ENCODE measurements at places on chromosomes 12 and 14.

DNA sequence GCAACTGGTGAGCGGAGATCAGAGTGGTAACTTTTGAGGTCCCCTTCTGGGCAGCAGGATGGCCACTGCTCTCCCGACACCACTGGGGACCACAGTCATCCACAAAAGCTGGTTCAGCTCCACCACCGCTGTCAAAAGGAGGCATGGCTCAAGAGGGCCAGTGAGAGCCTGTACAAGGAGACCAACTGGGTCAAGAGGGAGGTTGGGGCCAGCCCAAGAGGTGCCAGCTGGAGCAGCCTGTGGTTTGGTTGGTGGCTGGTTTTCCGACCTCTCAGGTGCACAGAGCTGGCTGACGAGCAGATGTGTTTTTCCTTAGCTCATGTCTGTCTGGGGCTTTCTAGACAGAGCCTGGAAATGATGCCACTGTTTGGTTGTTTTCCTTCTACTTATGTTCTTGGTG lies 60.1 kb downstream of the ERH start:
- DNase-seq, result no peak

GRCh38 chr12:117165342-117165741 lies 24.9 kb downstream of the FBXO21 start:
- DNase-seq, result no peak

DNA sequence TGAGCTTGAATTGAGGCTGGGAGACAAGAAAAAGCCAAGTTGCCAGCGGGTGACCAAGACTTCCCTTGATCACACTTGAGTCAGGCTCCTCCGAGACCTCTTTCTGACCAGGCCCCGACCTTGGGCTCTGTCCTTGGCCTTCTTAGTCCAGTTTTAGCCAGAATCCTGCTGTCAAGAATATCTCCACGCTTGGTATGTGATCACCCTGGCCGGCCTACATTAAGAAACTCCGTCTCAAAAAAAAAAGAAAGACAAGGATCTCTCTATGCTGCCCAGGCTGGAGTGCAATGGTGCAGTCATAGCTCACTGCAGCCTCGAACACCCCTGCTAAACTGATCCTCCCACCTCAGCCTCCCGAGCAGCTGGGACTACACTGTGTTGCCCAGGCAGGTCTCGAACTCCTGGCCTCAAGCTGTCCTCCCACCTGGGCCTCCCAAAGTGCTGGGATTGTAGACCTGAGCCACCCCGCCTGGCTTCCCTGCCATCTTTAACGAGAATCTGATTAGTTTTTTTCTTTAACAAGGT lies 1.0 kb upstream of the ITPK1 start:
- DNase-seq, result no peak

- no peak for DNase-seq
Measured at GRCh38 chr12:88604646-88605045, 24.4 kb upstream of the KITLG start.

DNA sequence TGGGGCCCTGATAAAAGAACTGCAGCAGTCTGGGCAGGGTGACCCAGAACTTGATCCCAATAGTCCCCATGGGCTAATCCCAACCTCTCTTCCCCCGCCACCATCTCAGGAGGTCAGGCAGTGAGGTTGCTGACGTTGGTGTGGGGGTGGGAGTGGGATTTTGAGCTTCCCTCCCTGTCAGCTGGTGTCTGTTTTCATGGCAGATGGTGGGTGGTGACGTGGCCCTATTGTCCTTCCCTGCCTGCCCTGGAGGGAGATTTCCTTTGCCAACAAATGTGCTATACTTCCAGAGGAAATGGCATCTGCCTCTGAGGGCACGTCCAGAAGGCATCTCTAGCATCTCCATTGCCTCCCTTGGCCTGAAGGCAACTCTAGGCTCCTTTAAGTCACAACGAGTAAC lies 37.7 kb downstream of the NEUROD4 start:
- peak; percentile 87 for DNase-seq

DNA sequence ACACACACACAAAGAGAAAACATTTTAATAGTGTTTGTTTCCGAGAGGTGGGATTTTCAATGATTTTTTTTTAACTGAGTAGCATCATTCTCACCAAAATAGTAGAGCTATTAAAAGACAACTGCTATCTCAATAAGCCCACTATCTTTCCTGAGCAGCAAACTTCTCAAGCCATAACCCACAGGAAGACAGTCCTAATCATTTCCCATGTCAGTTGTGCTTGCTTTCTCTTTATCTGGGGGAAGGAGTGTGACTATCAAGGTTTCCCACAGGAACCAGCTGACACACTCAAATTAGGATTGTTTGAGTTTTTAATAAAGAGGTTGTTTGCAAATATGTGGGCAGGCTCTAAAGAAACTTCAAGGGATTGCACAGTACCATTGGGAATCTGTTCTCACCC lies 4.9 kb upstream of the MAX start:
- DNase-seq, result no peak

DNA sequence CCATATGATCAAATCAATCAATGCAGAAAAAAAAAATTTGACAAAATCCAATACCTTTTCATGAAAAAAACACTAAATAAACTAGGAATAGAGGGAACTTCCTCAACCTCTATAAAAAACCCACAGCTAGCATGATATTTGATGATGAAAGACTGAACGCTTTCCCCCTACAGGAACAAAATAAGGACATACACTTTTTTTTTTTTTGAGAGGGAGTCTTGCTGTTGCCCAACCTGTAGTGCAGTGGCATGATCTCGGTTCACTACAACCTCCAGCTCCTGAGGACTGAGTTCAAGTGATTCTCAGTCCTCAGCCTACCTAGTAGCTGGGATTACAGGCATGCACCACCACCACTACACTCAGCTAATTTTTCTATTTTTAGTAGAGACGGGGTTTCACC lies 17.9 kb upstream of the CAMKK2 start:
- no peak for DNase-seq

GRCh38 chr14:94284221-94284620 lies 8.8 kb downstream of the SERPINA10 start:
- no peak for DNase-seq
